ENCODE measurements at places on chromosomes 16 and 17.

DNA sequence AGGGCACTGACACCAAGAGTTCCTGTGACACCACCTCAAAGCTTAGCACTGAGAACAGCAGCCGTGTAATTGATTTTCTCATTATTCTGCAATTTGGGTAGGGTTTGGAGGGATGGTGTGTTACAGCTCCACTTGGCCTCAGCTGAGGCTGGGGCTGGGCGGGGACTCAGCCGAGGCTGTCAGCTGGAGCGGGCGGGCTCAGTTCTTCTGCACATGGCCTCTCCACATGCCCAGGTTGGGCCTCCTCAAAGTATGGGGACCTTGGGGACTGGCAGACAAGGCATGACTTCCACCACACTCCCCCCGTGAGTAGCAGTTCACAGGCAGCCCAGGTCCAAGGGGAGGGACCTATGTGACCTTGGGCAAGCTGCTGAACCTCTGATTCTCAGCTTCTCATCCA, 171.5 kb downstream of the IRF8 start:
- DNase-seq, result no peak

GRCh38 chr17:17693253-17694168, 12.3 kb downstream of the RAI1 start:
- DNase-seq, result no peak

- no peak for DNase-seq
Measured at GRCh38 chr16:84430860-84431259, 62.5 kb downstream of the ATP2C2 start.

- DNase-seq, result peak; percentile 37
Measured at GRCh38 chr16:55701442-55702319, 45.9 kb downstream of the SLC6A2 start.

GRCh38 chr16:49464877-49465504, 91.4 kb downstream of the C16orf78 start:
- DNase-seq, result peak; percentile 31

DNA sequence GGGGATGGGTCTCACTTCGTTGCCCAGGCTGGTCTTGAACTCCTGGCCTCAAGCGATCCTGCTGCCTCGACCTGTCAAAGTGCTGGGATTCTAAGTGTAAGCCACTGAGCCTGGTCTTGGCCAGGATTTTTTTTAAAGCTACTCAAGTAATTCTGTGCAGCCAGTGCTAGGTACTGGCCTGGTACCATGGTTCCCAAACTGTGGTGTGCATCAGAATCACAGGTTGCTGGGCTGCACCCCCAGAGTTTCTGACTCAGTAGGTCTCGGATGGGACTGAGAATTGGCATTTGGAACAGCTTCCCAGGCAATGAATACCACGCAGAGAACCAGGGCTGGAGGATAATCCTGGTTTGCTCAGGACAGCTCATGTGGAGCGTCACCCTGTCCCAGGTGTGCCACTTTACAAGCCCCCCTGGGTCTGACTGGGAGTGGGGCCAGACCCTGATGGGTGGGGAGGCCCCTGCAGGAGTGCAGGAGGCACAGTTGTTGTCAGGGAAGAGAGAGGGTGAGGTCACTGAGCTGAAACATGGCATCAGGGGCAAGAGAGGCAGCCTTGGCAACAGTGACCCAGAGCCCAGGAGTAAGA, 10.7 kb upstream of the MRPS23 start:
- DNase-seq, result no peak
